Muscle of back (tissue), 13 donors: ENCODE measurements at places on chromosomes 3 and 15. TPM values are rescaled to one million over a fixed set of nuclear protein-coding genes. Genes with fewer than 3 reads are reported as not detected.

Gene SEMA6D
- 42.0 TPM for polyA plus RNA-seq

Gene UROC1
- polyA plus RNA-seq = not detected

Gene C3orf20
- polyA plus RNA-seq = 0.19 TPM

DNA sequence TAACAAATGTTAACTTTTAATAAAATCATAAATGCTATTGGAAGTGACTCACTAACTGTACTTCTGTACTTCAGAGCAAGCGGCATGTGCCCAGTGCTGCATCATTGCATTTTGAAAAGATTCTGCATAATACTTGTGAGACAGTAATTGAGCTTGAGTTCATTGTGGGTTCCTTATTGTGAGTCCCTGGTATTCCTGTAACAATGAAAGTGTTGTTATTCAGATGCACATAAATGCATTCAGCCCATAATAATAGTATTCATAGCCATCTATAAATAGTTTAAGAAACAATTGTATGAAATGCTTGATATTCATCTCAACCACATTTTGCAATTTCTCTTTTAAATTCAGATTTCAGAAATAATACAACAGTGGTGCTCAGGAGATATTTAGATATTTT is 976.4 kb downstream of the CADM2 start:
- no peak for DNase-seq

DNA sequence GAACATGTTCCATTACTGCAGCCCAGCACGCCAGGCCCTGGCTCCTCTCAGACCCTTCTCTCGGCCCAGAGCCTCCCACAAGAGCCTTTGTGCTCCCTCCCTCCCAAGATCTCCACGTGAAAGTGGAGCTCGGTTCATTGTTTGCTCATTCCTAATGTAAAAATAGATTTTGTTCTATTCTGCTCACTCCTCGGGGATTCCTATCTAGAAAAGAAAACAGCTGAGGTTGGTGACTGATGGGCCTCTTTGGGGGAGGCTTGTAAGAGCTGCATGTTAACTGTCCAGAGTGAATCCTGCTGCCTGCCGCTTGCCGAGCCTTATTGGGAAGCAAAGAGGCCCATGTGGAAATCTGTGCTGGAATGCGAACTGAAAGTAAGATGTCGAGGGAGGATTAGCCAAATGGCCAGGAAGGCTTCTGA is 267.1 kb downstream of the LRTM1 start:
- DNase-seq = peak; percentile 80
